ENCODE measurements at places on chromosomes 13 and 19.
A peak's percentile ranks its signal among the peaks of the same experiment; 100 is the strongest.

DNA sequence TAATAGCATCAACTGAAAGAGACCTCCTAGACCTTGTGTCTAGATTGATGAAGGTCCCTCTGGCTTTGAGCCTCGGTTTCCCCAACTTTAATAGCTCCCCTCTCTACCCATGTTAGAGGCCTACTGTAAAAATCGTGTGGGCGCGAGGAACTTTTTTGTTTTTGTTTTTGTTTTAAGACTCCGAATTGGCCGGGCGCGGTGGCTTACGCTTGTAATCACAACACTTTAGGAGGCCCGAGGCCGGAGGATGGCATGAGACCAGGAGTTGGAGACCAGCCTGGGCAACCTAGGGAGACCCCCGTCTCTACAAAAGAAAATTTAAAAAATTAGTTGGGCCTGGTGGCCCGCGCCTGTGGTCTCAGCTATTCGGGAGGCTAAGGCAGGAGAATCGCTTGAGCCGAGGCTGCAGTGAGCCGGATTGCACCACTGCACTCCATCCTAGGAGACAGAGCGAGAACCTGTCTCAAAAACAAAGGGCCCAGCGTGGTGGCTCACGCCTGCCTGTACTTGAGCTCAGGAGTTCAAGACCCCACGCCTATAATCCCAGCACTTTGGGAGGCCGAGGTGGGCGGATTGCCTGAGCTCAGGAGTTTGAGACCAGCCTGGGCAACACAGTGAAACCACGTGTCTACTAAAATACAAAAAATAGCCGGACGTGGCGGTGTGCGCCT is 858 bp upstream of the PPP6R1 start:
- no peak for DNase-seq

DNA sequence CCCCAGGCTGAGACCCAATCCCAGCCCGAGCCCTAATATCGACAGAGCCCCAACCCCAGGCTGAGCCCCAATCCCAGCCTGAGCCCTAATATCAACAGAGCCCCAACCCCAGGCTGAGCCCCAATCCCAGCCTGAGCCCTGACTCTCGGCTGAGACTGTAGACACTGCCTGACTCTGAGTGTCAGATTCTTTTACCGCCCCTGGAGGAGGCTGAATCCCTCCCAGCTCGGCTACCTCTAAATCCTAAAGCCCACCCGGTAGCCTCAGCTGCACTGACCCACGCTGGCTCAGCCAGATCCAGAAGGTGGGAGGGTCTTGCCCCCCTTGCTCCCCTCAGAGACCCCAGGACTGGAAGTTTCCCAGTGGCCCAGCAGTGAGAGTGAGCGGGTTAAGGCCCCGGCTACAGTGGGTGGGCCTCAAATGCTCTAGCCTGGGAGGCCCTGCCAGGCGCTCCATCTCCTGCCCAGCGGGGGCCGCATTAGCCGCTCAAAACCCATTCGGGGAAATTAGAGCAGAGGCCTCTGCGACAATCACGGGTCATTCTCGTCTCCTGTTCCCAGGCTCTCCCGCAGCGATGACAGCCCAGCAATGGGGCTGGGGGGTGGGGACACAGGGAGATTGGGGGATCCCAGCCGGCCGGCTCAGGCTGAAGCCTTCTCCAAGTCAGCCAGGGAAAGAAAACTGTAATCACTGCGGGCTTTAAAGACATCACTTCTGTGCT is 43.8 kb downstream of the ZNRF4 start:
- DNase-seq = no peak

- no peak for DNase-seq
Measured at GRCh38 chr19:4431808-4432674, 25.6 kb downstream of the UBXN6 start.

DNA sequence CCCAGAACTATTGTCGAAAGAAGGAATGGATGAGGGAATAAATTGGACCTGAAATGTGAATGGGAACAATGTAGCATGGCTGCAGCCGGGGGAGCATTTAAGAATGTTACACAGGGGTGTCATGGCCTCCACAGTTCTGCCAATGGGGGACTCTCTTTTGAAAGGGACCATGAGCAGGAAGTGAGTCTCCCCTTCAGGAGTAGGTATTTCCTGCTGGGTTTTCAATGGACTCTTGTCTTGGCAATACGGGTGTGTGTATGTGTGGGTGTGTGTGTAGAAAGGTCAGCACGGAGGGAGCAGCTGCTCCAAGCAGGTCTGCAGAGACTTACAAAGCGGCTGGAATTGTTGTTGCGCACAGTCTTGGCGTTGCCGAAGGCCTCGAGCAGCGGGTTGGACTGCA is 24.4 kb downstream of the MYO1F start:
- peak; percentile 43 for DNase-seq

DNA sequence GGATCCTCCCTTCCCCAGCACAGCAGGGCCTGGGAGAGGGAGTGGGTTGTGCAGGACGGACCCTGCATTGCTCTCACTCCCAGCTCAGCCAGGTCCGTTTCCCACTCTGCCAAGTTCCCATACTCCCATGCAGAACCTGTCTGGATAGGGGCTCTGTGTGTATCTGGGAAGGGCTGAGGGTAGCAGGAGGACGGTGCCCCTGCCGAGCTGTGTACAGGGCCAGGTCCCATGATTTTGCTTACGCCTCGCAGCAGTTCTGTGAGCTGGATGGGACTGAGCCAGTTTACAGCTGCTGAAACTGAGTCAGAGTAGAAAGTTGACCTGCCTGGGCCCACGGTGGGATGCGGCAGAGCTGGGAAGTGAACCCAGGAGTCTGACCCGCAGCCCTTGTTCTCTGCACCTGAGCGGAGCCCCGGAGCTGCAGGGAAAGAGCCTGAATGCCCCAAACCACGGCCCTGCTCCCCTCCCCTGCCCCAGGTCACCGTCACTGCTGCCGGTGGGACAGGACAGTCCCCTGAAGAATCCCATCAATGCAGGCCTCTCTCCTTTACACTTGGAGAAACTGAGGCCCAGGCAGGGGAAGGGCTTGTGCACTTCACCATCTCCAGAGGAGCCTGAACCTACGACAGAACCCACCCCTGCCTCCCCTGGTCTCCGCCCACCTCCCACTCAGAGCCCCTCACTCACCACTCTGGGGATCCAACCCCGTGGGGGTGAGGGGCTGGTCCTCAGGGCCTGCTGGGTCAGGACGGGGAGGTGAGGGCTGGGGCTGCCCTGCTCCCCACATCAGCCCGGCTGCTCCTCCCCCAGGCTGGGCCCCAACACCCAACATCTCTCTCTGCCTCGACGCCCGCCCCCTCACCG is 3.5 kb downstream of the LILRB5 start:
- DNase-seq = no peak

- no peak for DNase-seq
Measured at GRCh38 chr13:113628291-113629270, 29.4 kb downstream of the ATP4B start.

Data from EL (cell line).